Activated CD4-positive, alpha-beta T cell treated with anti-CD3 and anti-CD28 coated beads, Interleukin-2, amount 50 U/mL, for 48 hours (primary cell): ENCODE measurements at places on chromosomes 2 and 18.

- DNase-seq = no peak
These were observed 52.5 kb downstream of the CDCA7 start for GRCh38 chr2:173407176-173407575.

- no peak for DNase-seq
These were observed 20.2 kb downstream of the TWIST2 start for GRCh38 chr2:238868067-238868524.

GRCh38 chr2:47048801-47049480, 106.2 kb downstream of the STPG4 start:
- DNase-seq = no peak

DNA sequence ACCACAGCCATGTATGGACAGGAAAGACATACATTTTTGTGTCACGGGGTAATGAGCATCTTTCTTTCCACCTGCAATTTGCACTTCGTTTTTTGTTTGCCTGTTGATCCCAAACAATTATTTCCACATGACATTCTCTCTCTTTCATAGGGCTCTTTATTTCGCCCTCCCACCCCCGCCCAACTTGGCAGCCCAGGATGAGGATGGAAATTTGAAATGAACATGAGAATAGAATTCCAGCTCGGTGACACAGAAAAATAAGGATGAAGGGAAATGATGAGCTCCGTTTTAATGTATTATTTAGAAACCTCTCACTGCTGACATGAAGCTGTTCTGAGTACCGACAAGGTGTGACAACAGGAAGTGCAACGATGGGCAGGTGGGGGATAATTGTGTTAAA, 443.3 kb downstream of the SOCS6 start:
- DNase-seq = no peak

DNA sequence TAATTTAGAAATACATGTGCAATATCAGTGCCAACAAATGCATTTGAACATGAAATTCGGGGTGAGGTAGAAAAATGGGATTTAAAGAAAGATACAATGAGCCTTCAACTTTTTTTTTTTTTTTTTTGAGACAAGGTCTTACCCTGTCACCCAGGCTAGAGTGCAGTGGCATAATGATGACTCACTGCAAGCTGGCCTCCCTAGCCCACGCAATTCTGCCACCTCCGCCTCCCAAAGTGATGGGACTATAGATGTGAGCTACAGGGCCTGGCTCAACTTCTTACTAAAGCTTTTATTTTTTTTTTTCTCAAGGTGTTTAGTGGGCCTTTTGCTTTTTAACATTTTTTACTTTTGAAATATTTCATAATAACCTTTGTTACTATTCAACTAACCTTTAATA, 365.6 kb downstream of the LRRTM4 start:
- no peak for DNase-seq

DNA sequence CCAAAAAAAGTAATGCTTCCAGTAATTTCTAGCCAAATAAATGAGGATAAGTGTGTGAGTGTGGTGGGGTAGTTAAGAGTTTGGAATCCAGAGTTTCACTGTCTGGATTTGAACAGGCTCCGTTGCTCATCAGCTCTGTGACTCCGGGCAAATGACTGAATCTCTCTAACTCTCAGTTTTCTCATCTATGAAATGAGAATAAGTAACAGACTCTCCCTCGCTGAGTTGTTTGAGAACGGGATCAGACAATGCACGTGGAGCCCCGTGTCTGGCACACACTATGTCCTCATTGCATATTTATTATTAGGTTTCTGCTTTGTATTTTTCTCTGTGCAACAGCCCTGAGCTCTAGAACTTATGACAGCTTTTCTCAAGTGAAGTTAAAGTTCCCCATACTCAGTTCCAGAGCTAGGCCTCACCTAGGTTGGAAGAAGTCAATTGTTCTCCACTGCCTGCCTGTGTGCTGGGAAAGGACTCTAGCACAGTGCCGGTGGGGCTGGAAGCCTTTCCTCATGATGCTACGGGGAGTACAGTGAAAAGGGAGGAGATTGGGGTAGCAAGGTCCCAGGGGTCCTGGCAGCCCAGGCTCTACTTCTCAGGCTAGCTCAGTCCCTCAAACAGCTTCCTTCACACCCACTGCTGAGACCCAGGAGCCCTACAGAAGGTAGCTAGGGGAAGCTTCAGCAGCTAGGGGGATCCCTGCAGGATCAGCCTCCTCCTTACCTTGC, 1.7 kb upstream of the ICOS start:
- no peak for DNase-seq

GRCh38 chr2:9809064-9809356, 34.3 kb upstream of the TAF1B start:
- DNase-seq = no peak

GRCh38 chr2:232030229-232030628, 68.7 kb downstream of the DIS3L2 start:
- no peak for DNase-seq

DNA sequence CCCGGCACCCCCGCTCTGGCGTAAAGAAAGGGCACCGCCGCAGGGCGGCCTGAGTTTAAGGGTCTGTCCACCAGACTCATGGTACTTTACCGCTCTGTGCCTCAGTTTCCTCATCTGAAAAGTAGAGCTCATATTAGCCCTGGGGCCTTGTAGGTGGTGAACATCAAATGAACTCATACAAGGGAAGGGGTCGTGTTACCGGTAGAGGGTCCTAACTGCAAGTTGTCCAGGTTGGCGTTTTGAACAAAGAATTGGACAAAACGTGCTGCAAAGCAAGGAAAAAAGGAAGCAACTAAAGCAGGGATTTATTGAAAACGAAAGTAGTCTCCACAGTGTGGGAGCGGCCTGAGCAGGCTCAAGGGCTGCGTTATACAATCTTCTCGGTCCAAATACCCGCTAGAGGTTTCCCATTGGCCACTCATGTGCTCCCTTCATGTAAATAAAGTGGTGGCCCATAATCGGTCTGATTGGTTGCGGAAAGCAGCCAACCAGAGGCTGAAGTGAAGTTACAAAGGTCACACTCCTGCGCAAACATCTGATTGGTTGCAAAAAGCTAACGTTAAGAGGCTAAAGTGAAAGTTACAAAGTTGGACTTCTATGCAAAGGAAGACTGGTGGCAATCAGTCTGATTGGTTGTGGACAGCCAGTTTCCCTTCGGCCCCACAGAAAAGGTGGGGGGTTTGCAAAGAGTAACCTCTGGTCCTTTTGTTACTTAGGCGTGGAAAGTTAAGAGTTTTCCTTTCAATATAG, 80.7 kb upstream of the LDLRAD4 start:
- peak; percentile 49 for DNase-seq

- DNase-seq = peak; percentile 36
These were observed 854 bp downstream of the GPR155 start for GRCh38 chr2:174485788-174486562.

DNA sequence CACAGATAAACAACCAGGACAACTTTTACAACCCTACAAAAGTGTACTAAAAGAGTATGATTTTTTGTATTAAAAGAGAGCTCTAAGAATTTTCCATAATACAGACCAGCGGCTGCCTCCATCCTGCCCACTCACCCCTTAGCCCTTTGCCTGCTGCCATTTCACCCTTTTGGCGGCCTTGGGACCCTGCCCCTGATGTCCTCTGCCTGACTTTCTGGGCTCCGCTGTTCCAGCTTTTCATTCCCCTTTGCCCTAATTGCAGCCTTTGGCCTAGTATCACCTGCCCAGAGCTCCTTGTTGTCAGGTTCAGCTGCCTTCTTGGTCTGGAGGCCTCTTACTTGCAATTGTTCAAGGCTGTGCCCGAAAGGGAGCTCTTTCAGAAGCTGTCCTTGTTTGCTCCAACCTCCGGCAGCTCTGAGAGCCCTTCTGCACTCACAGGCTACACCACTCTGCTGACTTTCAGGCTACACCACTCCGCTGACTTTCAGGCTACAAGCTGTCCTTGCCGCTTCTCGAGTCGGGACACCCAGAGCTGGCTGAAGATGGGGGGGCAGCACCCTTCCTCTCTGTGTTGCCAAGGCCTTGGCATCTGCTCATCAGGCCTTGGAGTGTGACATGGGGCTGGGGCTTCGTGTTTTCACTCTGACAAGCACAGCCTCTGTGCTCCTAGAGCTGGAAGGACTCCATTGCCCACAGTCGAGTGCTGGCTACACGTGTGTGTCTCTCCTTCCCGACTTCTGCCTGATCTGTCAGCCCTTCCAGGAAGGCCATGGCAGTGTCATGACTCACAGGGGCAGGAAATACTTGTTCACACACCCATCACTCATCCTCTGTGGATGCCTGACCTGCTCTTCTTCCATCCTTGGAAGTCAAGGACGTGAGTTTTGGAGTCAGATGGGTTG, 43.1 kb upstream of the HDAC4 start:
- DNase-seq = no peak
